Stimulated activated CD4-positive, alpha-beta T cell treated with anti-CD3 and anti-CD28 coated beads, Interleukin-12 subunit alpha, Interleukin-12 subunit beta, amount 100 ng/mL, for 48 hours (primary cell): ENCODE measurements at places on chromosomes 2 and 18.

DNA sequence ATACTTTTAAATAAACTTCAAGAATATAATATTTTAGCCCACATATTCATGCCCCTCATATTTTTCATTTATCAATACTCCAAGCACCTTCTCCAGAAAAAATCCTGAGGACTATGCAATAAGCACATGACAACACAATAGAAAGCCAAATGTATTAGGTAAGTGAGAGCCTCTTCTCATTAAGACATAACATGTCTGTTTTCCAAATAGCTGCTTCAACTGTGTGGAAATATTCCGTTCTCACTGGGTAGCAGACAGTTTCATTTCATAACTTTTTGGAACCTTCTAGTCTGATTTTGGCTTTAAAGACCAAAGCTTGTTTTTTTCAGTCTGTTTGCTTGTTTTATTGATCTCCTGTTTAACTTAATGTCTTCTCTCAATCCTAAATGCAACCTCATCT is 137.8 kb downstream of the PIK3C3 start:
- DNase-seq, result no peak

- DNase-seq, result no peak
Observed at GRCh38 chr2:72828840-72829507, 3.1 kb upstream of the EXOC6B start.

DNA sequence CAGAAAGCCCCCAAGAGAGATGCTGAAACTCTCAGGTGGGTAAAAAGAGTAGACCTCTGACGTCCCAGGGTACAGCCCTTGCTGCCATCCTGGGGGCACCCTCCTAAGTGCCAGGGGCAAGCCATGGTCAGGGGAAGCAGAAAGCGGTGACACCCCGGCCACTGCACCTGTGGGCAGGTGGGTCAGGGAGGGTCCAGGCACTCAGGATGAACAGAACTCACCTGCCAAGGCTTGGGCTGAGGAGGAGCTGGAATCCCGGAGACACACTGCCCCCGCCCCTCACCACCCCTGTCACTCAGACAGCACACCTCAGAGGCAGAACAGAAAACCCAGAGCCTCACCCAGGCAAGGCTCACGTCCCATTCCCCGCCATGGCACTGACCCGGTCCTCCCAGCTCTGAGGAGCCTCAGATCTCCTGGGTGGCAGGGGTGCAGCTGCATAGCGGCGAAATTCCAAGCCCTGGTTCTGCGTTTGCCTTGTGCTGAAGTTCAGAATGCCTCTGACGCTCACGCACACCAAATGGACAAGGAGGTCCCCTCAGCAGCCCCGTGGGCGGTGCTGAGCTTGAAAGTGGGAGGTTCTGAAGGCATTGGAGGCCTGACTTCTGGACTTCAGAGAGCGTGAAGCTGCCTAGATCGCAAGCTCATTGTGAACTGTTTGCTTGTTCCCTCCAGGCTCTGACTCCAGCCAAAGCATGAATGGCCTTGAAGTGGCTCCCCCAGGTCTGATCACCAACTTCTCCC is 4.3 kb downstream of the GPR17 start:
- no peak for DNase-seq

GRCh38 chr2:32135409-32135808 is 30.3 kb upstream of the SLC30A6 start:
- no peak for DNase-seq

- no peak for DNase-seq
Observed at GRCh38 chr2:219522111-219523030, 8.1 kb downstream of the ASIC4 start.

GRCh38 chr2:64699712-64700111 is 46.0 kb upstream of the SERTAD2 start:
- peak; percentile 16 for DNase-seq
